ENCODE measurements at places on chromosomes 12 and 14. TPM values are rescaled to one million over a fixed set of nuclear protein-coding genes. Genes with fewer than 3 reads are reported as not detected.
A peak's percentile ranks its signal among the peaks of the same experiment; 100 is the strongest.

The EPS8 gene
- total RNA-seq = 31.6 TPM

DNA sequence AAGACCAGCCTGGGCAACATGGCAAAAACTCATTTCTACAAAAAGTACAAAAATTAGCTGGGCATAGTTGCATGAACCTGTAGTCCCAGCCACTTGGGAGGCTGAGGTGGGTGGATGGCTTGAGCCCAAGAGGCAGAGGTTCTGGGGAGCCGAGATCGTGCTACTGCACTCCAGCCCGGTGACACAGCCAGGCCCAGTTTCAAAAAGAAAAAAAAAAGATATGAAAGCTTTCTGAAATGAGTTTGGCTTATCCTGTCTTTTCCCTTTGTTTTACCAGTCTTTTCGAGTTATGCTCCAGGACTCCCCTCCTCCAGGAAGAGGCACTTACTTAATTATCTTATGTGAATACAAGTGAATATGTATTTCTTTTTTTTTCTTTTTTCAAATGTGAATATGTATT lies 3.2 kb downstream of the BBOF1 start:
- DNase-seq = no peak

The PRB4 gene
- total RNA-seq = not detected

GRCh38 chr14:104138718-104139459 lies 502 bp downstream of the KIF26A start:
- no peak for DNase-seq

- DNase-seq = peak; percentile 40
These were observed 114.5 kb downstream of the ETV6 start for GRCh38 chr12:11763760-11764520.

- DNase-seq = no peak
These were observed 22.8 kb downstream of the MMP17 start for GRCh38 chr12:131850856-131851559.

- DNase-seq = no peak
These were observed 168.2 kb downstream of the KIF26A start for GRCh38 chr14:104306450-104307040.

DNA sequence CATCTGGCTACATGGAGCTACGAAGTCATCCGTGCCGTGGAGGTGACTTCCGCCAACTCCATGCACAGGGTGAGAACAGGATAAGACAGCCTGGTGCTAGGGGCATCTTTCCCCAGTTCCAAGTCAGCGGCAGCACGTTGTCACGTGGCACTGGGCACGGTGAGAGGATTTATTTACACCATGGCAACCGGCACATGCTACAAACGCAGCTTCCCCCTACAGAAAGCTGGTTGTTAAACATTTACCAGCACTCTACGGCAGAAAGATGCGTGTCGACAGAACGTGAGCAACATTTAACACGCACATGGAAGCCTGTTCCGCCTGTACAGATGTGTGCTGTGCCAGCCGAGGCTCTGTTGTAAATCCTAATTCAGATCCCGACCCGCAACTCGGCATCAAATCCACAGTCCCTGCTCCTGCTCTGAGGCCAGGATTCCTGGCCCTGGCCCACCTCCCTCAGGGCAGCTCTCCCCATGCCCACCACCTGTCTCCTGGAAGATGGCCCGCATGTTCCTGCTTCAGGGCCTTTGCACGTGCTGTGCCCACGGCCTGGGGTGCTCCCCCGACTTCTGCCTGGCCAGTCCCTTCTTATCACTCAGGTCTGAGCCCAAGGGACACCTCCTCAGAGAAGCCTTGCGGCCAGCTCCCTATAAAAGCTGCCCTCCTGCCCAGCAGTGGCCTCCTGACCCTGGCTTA lies 114.1 kb downstream of the RFLNA start:
- DNase-seq = no peak

GRCh38 chr14:93834699-93835371 lies 46.5 kb upstream of the PRIMA1 start:
- peak; percentile 38 for DNase-seq

- DNase-seq = peak; percentile 76
These were observed 366.7 kb downstream of the BTG1 start for GRCh38 chr12:91778938-91779400.

Measured in Daoy (cell line).